ENCODE measurements at places on chromosomes 7 and 10. TPM values are rescaled to one million over a fixed set of nuclear protein-coding genes. Genes with fewer than 3 reads are reported as not detected.

The SPDYE5 gene
- total RNA-seq, result not detected

The GTF2IRD1 gene
- total RNA-seq, result 4.4 TPM

The GFRA1 gene
- 0.12 TPM for total RNA-seq

The BPGM gene
- total RNA-seq, result 46.6 TPM

The GIMAP4 gene
- total RNA-seq, result 0.13 TPM

The LSM8 gene
- 30.4 TPM for total RNA-seq

The PNLIP gene
- total RNA-seq, result not detected

The ADCYAP1R1 gene
- total RNA-seq, result under 0.01 TPM

The KIF20B gene
- 9.4 TPM for total RNA-seq

The DENND2A gene
- total RNA-seq, result 22.2 TPM

The GBX1 gene
- not detected for total RNA-seq

The SEPHS1 gene
- total RNA-seq, result 27.9 TPM
